Epithelial cell of proximal tubule (primary cell): ENCODE measurements at places on chromosomes 7 and 10. TPM values are rescaled to one million over a fixed set of nuclear protein-coding genes. Genes with fewer than 3 reads are reported as not detected.

The PRSS37 gene
- total RNA-seq: not detected in 2 replicates

The NPM3 gene
- total RNA-seq: 118 and 159 TPM in 2 replicates

The MPP7 gene
- total RNA-seq: 1.9 and 3.1 TPM in 2 replicates

The ASZ1 gene
- total RNA-seq: not detected in 2 replicates

The AGBL3 gene
- 1.7 and 4.0 TPM in 2 replicates for total RNA-seq

The SPDYE9 gene
- total RNA-seq: not detected in 2 replicates
